Hepatocyte (in vitro differentiated cells): ENCODE measurements at places on chromosomes 2 and 18. TPM values are rescaled to one million over a fixed set of nuclear protein-coding genes. Genes with fewer than 3 reads are reported as not detected.

Gene LHCGR
- 0.09 and 0.23 TPM in 2 replicates for polyA plus RNA-seq

DNA sequence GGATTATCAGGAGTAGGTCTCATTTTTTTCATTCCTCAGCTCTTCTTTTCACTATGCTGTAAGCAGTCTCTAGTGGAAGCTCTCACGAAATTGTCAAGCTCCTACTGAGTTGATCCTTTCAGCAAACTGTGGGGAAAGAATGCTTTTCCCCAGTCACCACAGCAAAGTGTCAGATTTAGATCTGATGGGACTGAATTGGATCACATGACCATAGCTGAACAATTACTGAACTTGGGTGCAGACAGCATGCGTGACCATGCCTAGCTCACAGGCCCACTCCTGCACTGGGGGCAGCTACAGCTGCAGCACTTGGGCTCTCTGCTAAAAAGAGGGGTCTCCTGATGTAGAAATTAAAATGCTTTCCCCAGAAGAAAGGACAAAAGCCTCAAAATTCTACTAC lies 3.1 kb downstream of the ARHGAP15 start:
- no peak for DNase-seq

Gene SOX11
- 2.5 and 3.0 TPM in 2 replicates for polyA plus RNA-seq

Gene FRZB
- polyA plus RNA-seq = 375 and 534 TPM in 2 replicates

DNA sequence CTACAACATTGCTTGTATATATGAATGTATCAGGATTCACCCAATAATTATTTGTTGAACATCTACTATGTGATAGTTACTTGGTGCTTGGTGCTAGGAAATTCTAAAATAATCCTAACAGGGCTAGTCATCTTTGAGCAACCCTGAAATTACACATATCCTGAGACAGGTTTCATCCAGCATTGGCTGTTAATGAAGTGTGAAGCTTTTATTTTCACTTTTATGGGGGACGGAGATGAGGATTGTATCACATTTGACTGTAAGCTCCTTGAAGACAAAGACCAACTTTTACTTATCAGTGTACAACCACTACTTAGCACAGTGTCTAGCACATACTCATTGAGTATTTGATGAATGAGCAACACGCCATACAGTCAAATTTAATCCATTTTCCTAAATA lies 6.8 kb upstream of the GALM start:
- no peak for DNase-seq

DNA sequence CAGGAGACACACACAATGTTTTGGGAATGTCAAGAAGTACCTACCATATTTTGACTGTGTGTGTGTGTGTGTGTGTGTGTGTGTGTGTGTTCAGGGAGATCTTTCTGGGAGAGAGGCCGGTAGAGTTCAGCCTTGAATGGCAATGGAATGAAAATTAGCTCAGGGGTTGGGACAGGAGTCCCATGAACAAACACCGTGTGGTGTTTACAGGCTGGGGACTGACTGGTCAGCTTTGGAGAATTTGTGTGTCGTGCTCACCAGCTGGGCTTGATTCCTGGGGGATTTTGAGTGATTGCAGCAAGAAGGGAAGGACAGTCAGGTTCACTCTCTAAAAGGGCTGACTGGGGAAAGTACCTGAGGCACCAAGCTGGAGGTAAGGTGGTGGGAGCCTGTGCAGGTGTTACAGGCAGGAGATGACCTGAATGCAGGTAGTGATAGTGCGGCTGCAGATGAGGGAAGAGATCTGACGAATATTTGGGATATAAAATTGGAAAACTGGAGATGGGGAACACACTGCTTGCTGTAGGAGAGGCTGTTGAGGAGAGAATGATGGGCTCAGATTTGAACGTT lies 2.5 kb upstream of the ADNP2 start:
- DNase-seq = no peak

- DNase-seq = no peak
Measured at GRCh38 chr2:229230256-229230655, 40.8 kb downstream of the PID1 start.

DNA sequence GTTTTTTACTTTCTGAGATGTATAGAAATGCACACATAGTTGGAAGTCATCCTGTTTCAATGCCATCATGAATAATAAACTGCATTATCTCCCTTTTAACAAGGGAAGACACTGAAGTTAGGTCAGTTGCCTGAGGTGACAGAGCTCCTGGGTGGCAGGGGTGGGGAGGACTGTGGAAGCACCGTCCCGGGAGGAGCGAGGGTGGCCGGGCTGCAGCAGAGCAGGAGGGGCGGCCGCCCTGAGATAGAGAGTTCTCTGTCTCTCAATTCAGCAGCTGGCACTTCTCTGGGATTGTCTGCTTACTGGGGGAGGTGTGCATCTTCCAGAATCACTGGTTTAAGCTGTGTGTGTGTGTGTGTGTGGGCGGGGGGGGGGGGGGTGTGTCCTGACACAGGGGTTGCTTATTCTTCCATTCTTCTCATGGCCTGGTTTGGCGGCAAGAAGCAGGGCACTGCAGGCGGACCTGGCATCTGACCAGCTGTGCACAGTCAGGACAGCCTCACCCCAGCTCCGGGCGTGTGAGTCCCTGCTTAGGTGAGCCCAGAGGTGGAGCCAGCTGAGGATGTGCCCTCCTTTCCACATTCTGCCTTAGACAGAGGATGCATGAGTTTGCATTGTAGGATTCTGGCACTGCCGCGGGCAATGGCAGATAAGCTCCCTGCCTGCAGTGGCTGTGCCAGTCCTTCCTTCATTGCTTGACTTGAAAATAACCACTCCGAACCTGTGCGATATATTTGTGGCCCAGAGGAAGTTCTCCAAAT lies 40.4 kb downstream of the VWA3B start:
- no peak for DNase-seq

Gene TXNDC2
- 0.41 TPM in 1 of 2 replicates, not detected in the other for polyA plus RNA-seq

Gene KIAA2012
- polyA plus RNA-seq = 0.05 TPM in 1 of 2 replicates, not detected in the other
